ENCODE measurements at places on chromosomes 1 and 21.

DNA sequence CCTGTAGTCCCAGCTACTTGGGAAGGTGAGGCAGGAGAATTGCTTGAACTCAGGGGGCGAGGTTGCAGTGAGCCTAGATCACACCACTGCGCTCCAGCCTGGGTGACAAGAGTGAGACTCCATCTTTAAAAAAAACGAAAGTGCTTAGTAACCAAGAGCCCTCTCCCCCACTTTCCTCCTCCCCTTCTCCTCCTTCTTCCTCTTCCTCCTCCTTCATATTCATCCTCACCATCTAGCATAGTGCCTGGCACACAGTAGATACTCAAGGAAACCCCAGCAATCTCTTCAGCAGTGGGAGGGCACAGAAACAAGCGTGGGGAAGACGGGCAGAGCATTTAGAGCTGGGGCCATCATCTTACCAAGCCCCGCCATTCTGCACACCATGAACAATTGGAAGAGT, 119.4 kb upstream of the SLC45A1 start:
- DNase-seq: no peak

DNA sequence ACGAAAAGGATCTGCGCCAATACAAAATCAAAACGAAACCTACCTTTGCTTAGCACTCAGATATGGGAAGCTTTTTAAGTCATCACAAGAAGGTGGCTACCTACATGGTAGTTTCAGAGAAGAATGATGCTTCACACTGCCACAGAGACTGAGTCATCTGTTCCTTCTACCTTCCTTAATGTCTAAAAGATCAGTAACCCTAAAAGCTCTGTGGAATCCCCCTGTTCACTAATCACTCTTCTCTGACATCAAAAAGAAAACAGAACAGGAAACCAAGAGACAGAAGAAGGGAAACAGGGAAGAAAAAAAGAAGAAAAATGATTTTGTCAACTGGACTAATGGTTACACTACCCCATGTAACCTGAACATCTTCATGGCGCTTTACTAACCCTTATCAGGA, 177.2 kb downstream of the SMYD3 start:
- DNase-seq: no peak

GRCh38 chr1:19038096-19038495, 81.6 kb upstream of the IFFO2 start:
- no peak for DNase-seq

- no peak for DNase-seq
These were observed 60.4 kb downstream of the KCNN3 start for GRCh38 chr1:154809436-154810413.

Data from KG1 (cell line).